ENCODE measurements at places on chromosomes 5 and 9.

DNA sequence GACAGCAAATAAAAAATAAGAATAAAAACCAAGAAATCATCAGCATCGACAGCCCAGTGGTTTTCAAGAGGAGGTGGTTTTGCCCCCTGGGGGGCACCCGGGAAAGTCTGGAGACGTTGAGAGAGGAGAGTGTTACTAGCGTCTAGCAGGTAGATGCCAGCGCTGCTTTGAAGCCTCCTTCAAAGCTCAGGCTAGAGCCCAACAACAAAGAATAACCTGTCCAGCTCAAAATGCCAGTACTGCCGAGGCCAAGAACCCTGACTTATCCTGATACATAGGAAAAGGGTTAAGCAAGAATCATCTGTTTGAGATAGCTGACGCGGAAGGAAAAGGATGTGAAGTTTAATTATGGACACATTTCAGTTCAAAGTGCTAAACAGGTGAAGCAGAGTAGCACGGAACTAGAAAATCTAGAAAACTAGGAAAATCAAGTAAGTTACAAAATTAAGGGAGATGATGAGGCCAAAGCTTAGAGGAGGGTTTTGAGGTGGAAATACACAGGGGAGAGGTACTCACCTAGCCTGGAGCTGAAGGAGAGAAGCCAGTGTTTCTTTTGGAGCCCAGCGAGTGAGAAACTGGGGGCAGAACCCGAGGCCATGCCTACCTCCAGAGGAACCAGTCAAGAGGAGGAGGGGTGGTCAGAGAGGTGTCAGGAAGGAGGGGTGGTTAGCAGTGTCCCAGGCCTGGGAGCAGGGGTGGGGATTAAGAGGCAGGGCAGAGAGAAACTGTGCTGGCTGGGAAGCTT is 121.0 kb upstream of the RETREG1 start:
- DNase-seq = no peak

DNA sequence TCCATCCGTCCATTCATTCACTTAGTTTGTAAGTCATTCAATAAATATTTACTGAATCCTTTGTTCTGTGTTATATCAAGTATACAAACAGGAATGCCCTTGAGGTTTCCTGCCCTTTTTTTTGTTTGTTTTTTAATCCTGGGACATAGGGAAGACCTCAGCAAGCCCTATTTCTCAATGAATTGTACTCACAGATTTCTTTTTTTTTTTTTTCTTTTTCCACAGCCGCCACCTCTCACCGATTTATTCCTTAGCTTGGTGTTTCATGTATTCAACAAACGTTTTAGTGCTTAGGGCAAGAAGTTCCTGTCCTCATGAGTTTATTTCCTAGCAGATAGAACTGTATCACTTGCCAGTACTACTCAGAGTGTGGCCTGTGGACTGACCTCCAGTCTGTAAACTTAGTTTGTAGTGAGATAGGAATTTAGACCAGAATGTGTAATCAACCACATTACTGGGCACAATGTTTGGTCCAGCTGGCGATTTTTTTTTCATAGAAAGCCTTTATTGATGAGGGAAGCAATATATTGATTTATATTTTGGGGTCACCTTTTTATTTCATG is 35.4 kb upstream of the C5orf47 start:
- no peak for DNase-seq

DNA sequence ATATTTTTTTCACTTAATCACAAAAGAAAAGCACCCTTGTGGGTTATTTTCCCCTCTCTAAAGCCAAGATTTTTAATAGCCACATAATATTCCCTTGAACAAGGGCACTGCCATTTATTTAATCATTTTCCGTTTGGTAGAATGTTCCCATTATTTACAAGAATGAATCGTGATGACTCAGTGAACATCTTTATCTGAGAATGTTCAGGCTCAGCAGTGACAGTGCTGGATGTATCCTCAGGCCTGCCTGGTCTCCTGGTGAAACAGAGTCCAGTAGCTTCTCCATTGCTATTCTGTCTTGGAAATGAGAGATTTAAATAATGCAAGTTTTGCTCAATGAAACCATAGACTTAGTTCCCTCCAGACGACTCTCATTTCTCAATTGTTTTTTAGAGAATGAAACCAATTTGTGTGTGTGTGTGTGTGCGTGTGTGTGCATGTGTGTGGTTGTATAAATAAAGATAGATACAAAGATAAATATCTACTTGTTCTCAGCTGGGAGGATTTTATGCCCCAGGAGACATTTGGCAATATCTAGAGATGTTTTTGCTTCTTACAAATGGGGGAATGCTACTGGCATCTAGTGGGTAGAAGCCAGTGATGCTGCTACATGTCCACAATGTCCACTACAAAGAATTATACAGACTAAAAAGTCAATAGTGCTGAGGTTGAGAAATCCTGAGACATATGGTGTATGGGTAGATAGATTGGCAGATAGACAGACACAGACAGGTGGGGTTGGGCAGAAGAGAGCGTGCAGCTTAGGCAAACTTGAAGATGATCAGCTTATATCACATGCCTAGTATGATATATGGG is 55.0 kb downstream of the PAPPA start:
- DNase-seq = no peak

GRCh38 chr9:123568691-123569688 is 213.0 kb downstream of the CRB2 start:
- DNase-seq = no peak

DNA sequence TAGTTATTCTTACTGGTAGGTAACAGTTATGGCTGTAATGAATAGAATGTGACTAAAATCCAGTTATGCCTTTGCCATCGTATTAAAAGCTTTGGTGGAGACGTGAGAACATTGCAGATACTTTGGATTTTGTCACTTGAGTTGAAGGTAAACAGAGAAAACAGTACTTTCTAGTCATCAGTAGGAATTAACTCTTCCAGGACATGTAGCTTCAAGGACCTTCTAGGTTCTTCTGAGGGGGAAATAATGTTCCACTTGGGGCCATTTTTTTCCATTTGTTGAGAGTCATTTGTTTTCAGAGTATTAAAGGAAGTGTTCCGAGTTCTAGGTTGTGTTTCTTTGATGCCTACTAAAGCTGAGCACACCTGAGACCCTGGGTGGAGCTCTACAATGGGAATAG is 6.1 kb downstream of the TJP2 start:
- DNase-seq = no peak

DNA sequence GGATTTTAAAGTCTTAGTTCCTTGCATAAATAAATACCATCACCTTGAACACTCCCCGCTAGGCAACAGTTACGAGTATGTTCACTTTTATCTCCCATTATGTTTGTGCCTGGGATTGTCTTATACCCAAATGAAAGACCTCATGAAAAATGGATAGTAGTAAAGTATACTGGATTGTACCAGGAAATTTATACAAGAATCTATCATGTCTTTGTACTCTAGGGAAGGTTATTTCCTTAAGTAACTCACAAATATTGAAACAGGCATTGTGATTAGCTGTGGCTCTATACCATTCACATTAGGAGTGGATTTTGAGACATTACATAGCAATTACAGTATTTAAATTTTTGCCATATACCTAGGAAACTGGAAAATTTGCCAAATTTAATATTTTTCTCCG is 24.0 kb downstream of the NFIB start:
- DNase-seq = no peak

GRCh38 chr9:27151693-27152404 is 42.8 kb downstream of the TEK start:
- no peak for DNase-seq

DNA sequence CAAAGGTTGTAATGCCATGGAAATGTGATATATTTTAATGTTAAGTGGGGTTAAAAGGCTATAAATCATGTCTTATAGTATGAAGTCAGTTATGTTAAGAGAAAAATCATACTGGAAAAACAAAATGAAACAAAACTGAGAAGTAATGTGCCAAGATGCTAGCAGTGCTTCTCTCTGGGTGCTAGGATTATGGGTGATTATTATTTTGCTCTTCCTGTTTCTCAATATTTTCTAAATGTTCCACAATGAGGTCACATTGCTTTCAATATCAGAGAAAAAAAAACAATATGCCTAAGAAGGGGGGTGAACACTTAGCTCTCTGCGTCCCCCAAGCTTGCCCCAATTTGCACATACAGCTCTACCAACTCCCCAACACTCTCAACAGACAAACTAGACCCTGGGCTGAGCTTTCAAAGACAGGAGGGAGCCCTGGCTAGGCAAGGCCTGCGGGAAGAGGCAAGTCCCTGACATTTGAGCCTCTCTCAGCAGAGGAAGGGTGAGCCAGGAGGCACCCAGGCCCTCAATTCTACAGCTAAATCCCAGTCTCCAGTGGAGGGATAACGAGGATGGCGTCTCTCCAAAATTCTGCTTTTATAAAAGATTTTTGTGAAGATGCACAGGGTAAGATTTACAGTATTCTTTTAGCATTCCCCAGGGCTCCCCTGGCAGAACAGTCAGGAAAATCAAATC is 24.4 kb downstream of the WHRN start:
- no peak for DNase-seq

DNA sequence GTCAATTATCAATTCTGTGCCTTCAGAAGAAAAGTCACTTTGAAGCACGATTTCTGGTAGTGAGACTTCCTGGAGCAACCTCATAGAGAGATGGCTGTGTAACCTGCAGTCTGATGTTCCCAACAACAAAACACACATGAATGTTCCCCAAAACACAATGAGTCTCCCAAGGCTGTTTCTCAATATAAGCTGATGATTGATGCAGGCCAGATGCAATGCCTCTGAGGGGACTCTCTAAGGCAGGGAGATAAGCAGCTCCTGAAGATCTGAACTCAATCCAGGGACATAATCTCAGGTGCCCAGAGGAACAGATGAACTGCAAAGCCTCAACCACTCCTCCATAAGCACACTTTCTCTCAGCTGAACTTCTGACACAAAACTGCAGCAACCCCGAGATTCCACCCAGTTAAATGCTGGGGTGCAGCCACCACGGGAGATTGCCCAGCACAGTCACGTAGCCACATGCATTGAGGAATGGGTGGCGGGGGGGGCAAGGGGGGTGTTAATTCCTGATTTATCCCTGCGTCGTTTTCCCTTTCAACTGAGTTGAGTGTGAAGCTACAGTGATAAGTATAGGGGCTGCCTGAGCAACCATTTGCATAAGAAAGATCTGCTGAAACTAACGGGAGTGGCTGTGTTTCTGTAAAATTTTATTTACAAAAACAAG is 122.7 kb upstream of the RASEF start:
- no peak for DNase-seq

GRCh38 chr5:109739741-109740728 is 50.3 kb downstream of the MAN2A1 start:
- no peak for DNase-seq

- no peak for DNase-seq
These were observed 42.2 kb upstream of the ALDOB start for GRCh38 chr9:101477736-101478135.

DNA sequence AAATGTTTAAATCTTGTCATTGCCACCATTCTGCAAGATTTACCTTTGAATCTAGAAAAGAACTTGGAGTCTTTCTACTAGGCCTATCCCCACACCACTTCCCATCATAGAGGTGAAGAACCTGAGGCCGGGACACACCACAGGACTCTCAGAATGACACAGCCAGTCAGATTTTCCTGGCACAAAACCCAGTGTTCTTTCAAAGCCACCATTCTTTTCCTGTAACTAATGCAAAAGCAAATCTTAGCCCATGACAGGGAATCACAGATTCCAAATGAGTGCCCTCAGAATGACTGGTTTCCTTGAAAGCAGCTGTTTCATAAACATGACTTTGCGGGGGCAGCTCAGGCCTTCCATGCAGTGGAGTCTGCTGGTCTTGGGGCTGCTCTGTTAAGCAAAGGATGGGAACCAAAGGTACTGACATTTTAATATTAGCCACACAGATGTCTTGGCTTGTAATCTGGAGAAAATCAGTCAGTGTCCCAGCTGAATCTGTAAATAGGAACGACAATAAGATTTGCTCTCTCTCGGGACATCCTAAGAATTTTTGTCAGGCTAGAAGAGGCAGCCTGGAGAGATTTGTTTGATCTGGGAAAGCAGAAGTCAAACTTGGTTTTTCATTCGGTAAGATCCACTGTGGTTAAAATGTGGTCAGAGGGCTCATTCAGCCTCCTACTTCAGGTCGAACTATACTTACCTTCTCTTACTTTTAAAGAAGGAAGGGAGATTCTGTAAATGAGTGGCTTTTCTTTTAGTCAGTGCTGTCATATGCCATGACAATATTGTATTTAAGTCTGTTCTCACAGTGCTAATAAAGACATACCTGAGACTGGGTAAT is 115.1 kb downstream of the PALM2AKAP2 start:
- peak; percentile 13 for DNase-seq

GRCh38 chr5:112210430-112211005 is 208.6 kb downstream of the EPB41L4A start:
- peak; percentile 20 for DNase-seq

GRCh38 chr5:117942861-117943519 is 1045.4 kb downstream of the DTWD2 start:
- DNase-seq = no peak

GRCh38 chr9:95791286-95791685 is 84.2 kb upstream of the ERCC6L2 start:
- no peak for DNase-seq
